Esophagus squamous epithelium (tissue), 5 donors: ENCODE measurements at places on chromosomes 2 and 18.

GRCh38 chr18:68342039-68342659 is 372.8 kb downstream of the TMX3 start:
- DNase-seq = no peak

GRCh38 chr18:74995419-74995736 is 213.6 kb downstream of the PTGR3 start:
- no peak for DNase-seq

- DNase-seq = no peak
These were observed 87.7 kb downstream of the PRKRA start for GRCh38 chr2:178363252-178363651.

GRCh38 chr2:177171418-177171865 is 41.2 kb upstream of the HNRNPA3 start:
- DNase-seq = no peak

GRCh38 chr2:120343100-120343432 is 2.9 kb upstream of the INHBB start:
- no peak for DNase-seq

DNA sequence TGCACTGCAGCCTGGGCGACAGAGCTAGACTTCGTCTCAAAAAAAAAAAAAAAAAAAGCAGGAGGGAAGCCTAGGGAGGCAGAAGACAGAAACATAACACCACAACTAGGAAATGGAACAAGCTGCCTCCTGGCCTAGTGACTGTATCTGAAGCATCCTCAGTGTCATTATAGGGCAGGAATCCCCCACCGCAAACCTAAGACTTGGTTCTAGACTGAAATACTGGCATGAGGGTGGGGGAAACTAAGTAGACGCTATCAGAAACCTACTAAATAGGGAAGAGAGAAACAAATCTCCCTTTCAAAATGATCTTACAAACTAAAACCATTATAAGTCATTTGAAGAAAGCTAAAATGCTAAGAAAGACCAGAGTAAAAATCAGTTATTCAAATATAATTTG is 16.4 kb upstream of the SMAD2 start:
- no peak for DNase-seq

GRCh38 chr2:198762441-198762840 is 695.3 kb downstream of the SATB2 start:
- DNase-seq = no peak

DNA sequence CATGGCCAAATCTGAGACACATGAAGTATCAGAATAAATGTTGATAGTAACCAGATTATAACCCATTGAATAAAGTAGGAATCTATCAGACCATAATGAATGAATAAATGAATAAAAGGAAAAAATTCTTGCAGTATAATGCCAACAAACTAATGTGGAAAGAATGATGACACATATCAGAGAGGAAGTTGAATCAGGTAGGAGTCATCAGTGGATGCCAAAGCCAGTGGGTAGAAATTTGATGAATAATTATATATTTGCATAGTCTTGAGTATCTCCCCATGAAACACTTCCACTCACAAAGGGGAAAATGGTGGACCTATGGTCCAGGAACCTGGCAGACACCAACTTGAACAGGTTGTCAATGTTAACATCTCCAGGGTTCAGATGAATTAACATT is 68.6 kb downstream of the GALNT3 start:
- no peak for DNase-seq

DNA sequence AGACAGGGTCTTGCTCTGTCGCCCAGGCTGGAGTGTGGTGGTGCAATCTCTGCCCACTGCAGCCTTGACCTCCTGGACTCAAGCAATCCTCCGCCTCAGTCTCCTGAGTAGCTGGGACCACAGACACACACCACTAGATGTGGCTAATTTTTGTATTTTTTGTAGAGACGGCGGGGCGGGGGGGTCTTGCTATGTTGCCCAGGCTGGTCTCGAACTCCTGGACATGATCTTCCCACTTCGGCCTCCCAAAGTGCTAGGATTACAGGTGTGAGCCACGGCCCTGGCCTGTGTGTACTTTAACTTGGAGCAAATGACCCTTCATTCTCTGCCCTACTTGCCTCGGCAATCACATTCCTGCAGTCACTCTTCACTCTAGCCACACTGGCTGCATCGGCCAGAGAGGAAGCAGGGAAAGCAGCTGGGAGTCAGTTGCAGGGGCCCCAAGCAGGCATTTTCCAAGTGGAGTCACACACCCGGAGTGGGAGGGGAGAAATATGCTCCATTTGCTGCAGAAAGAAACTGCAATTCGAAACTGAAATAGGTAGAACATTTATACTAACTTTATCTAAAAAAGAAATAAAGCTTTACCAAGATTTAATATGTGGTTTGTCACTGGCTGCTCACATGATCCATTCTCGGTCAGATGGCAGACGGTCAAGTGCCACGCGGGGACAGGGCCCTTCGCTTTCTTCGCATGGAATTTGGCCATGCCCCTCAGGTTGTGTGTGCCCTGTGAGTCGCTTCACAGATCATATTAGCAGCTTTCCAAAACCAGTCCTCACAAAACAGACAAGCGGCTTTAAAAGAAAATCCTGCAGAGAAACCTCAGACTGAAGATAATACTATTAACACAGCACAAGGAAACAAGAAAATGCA is 37.1 kb downstream of the FAM161A start:
- DNase-seq = no peak

DNA sequence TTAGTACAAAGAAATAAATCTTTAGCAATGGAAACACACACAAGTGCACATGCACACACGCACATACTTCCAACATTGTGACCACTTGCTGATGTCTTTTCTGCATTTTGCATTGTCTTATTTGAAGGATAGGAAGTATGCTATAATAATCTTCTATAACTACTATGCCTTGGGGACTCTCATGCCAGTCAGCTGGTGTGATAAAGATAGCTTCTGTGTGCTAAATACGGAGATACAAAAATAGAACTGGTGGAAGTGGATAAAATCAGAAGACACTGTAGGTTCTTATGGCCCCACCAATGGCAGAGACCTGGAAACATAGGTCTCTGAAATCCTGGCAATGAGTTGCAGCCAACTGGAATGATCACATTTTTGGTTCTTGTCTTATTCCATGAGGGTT is 31.5 kb upstream of the RASGRP3 start:
- no peak for DNase-seq

DNA sequence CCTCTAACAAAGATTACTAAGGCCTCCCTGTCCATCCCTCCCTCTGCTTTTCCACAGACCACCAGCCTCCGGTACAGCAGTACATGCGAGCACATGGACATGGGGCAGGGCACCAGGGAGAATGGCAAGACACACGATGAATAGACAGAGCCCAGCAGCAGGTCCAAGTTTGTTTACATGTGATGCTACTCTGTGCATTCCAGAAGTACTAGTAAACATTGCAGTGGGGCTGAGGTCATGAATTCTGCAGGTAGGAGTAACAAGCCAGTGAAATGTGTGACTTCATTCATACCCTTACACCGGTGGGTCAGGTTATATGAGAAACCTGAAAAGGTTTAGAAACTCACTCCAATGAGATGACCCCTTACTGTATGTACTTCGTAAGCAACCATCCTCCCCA is 205.7 kb downstream of the BCL11A start:
- DNase-seq = no peak

DNA sequence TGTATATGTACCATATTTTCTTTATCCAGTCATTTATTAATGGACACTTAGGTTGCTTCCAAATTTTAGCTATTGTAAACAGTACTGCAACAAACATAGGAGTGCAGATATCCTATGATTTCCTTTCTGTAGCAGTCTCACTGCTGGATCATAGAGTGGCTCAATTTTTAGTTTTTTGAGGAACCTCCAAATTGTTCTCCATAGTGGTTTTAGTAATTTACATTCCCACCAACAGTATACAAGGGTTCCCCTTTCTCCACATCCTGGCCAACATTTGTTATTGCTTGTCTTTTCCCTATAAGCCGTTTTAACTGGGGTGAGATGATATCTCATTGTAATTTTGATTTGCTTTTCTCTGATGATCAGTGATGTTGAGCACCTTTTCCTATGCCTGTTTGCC is 114.3 kb downstream of the TMEM17 start:
- DNase-seq = no peak

DNA sequence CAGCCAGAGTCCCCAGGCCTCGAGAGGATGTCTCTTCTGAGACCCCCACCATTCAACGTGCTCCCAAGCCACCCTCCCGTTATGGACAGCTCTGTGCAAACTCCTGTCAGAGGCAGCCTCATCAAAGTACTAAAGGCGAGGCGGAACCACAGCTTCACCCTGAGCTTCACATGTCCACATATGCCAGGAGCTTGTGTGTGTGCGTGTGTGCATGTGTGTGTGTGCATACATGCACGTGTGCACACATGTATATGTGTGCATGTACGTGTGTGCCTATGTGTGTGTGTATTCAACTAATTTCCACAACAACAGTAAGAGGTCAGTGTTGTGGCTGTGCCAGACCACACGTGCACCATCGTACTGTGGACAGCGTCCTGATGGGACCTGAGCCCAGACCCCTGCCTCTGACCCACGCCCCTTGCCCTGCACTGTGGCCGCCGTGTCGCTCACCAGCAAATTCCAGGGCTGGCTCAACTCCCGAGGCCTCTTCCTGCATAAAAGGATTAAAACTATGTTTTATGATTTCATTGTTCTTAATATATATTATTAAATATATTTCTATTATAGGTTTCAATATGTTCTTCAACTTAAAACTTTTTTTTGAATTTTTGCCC is 444.8 kb downstream of the EIPR1 start:
- no peak for DNase-seq

DNA sequence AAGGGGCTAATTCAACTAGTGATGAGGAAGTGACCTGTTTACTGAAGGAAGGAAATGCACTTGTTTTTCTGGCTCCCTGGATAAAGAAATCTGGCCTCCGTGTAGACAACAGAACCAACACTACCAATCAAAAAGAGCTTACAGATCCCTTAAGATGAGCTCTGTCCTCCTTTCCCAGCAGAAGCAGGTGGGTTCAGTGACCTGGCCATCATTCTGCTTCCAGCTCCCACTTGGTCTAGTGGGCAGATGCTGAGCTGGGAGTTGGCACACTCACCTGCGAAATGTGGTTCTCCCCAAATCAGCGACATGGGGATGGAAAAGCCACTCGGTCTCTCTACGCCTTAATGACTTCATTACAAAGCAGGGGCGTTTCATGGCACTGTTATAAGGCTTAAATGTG is 132.6 kb downstream of the AFF3 start:
- DNase-seq = no peak

DNA sequence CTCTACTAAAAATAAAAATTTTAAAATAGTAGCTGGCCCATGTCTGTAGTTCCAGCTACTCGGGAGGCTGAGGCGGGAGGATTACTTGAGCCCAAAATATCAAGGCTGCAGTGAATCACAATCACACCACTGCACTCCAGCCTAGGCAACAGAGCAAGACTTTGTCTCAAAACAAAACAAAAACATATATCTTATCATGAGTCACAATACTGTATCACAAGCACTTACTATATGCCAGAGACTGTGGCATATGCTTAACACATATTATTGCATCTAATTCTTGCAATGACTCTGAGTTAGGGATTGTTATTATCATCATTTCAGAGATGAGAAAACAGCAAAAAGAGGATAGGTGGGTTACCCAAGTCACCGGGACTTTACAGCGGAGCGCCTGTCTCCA is 29.5 kb upstream of the TMEM37 start:
- DNase-seq = no peak

- DNase-seq = no peak
These were observed 316.5 kb downstream of the CCDC178 start for GRCh38 chr18:33123862-33124518.

GRCh38 chr18:77208964-77209363 is 40.7 kb upstream of the GALR1 start:
- no peak for DNase-seq

DNA sequence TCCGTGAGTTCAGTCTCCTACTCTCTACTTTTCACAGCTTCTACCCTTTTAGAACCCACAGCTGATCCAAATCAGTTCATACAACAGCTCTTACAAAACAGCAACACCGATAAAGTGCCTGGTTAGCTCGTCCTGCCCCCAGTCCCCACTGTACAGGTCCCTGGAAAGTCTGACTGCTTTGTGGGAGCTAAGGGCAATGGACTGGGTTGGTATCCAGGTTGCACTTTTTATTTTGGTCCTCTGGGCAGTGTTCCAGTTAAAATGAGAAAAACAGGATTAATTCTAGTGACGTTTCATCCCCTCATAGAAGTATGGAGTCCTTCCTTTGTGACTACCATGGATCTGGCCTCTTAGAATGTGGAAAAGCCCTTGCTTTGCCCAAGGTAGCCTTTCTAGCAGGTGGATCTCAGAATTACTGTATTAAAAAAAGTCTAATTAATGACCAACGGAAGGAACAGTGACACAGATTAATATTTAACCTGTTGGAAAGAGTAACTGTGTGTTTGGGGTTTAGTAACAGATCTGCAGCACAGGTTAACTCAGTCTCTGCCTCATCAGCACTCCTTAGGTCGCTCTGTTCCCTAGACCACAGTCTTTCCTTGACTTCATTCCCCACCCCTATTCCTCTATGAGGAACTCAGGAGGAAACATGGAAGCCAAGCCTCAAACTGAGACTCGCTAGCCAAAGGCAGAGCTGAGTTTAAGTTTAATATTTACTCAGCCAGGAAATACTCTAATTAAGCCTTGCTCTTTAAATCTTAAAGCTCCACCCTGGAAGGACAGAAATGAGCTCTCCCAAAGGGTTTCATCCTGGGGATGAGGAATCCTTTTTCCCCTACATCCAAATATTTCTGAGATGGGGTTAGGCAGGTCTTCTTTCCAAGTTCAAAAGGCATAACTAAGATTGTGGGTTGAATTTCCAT is 52.8 kb upstream of the ITGA6 start:
- DNase-seq = no peak

GRCh38 chr2:221571025-221571550 is 1.0 kb downstream of the EPHA4 start:
- no peak for DNase-seq

GRCh38 chr2:70557171-70557838 is 3.7 kb upstream of the TGFA start:
- no peak for DNase-seq

GRCh38 chr18:58241877-58242276 is 197.9 kb downstream of the NEDD4L start:
- DNase-seq = no peak

DNA sequence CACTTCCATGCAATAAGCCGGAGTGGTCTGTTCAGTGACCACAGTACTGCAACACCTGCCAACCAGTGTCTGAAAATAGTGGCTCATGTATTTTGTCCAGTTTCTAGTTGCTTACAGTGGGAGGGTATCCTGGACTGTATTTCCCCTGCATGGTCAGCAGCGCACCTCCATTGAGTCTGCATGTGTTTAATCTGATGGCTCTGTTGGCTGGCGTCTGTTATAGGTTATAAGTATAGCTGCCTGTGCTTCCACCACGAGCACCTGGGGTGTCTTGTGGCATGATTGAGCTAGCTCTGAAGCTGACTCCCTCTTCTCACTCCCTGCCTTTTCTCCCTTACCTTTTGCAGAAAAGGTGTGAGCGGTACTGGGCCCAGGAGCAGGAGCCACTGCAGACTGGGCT is 12.9 kb downstream of the PTPN18 start:
- no peak for DNase-seq

DNA sequence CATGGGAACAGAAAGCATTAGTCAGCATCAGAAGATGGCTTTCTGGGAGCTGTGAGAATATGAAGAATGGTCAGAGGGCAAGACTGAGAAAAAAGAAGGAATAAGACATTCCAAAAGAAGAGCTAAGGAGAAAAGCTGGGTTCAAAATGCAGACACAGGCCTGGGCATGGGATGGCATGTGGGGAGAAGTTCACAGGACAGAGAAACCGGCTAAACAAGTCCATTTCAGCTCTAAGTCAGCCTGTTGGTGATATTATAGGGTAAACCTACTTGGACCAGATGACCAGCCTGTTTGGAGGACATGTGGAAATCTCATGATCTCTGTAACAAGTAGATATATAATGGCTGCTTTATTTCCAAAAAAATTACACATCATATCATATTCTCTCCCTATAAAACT is 91.7 kb upstream of the MEIS1 start:
- no peak for DNase-seq
